ENCODE measurements at places on chromosomes 11 and 22.

GRCh38 chr11:76327756-76328388, 53.1 kb downstream of the THAP12 start:
- DNase-seq, result no peak

DNA sequence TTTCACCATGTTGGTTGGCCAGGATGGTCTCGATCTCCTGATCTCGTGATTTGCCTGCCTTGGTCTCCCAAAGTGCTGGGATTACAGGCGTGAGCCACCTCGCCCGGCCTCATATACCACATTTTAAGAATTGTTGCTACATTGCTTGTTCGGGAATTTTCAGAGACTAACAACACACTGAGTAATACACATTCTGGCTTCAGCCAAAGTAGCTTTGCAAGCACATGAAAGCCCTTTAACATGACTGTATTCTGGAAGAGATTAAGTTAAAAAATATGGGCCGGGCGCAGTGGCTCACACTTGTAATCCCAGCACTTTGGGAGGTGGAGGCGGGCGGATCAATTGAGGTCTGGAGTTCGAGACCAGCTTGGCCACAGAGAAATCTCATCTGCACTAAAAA, 15.0 kb downstream of the CRTAM start:
- DNase-seq, result no peak

- no peak for DNase-seq
These were observed 173.5 kb downstream of the TRIM29 start for GRCh38 chr11:119964136-119965025.

GRCh38 chr11:77525455-77526091, 51.7 kb upstream of the PAK1 start:
- DNase-seq, result no peak

GRCh38 chr11:42175203-42175602, 715.8 kb upstream of the LRRC4C start:
- peak; percentile 40 for DNase-seq

DNA sequence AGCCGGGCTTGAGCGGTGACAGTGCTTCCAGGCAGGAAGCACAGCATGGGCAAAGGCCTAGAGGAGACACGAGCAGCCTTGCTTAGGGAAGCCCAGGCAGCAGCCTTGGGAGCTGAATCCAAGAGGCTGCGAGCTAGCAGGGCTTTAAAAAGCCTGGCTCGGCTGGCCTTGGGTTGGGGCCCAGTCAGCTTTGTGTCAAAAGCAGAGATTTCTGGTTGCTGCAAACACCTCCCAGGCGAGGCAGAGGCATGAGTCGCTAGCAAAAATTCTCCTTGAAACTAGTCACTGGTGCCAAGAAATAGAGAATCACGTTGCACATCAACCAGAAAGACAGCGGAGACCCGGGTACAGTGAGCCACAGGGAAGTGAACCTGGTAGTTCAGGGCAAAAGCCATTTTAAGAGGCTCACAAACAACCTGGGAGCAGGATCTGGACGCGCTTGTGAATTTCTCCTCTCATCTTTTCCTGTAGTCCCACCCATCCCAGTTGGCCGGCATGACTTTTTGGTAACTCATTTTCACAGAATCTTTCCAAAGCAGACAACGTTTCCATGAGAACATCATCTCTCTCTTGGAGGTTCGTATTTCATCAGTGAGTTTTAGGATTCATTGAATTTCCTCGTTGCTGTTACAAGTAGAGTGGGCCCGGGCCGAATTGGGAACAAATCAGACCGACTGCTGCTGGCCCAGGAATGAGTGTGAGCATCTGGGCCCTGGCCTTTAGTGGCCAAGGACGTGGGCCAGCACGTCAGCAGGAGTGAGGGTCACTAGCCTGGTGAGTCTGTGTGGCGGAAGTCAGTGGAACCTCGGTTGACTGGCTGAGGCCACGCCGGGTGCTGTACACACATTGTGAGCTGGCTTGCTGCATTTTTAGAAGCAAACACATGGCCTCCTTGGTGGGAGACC, 16.4 kb upstream of the FGF4 start:
- peak; percentile 36 for DNase-seq

All from AG08395 (cell line).